Chondrocyte (in vitro differentiated cells): ENCODE measurements at places on chromosomes 3 and 15. TPM values are rescaled to one million over a fixed set of nuclear protein-coding genes. Genes with fewer than 3 reads are reported as not detected.

GRCh38 chr15:93523481-93523880 is 434.5 kb upstream of the RGMA start:
- no peak overlapping the region for H3K4me3 ChIP-seq
- DNase-seq: no peak
- no peak overlapping the region for H3K27ac ChIP-seq
- H3K36me3 ChIP-seq: peaks cover 1% of the 10 kb centered on the region
- H3K27me3 ChIP-seq: peaks cover 5% of the 10 kb centered on the region

The ATP8B4 gene
- not detected in 3 replicates for total RNA-seq

The FAM98B gene
- 15.6 to 20.9 TPM (median 17.2 TPM) in 3 replicates for total RNA-seq

- H3K4me1 ChIP-seq: peaks cover 32% of the 10 kb centered on the region
- DNase-seq: no peak
- H3K27me3 ChIP-seq: no peaks in the 10 kb centered on the region
- H3K4me3 ChIP-seq: no peak overlapping the region
- no peaks in the 10 kb centered on the region for H3K36me3 ChIP-seq
Measured at GRCh38 chr15:74421302-74422245, 12.2 kb downstream of the SEMA7A start.

DNA sequence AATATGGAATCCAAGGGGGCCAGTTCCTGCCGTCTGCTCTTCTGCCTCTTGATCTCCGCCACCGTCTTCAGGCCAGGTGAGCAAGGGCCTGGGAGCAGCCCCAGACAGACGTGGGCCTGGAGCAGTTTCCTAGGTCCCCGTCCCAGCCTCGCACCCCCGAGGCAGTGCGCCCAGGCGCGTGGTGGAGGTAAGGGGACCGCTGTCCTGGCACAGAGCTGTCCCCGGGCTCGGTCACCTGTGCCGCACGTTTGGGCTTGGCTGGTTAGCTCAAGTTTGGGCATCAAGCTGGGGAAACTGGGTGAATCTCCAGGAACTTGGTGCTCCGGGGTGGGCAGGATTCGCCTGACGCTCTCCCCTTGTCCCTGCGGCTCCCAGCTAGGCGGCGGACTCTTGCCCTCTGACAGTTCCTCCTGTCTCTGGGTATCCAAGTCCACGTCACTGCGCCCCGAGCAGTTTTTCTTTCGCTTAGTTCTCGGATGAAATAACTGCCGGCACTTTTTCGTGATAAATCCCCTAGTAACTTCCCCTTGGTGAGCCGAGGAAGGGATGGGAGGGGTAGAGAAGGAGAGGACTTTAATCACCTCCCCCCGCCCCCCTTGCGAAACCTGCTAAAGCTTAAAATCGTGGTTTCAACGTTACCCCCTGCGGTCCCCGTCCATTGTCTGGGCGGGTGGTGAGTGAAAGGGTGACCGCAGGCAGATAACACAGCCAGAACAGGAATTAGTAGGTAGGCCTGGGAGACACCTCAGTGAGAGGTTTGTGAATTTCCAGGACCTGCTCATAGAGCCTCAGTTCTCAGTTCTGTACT is 901 bp downstream of the ALCAM start:
- peak; percentile 90 for DNase-seq
- no peaks in the 10 kb centered on the region for H3K27me3 ChIP-seq
- peak overlapping the region; percentile 95 for H3K27ac ChIP-seq
- peaks cover 2% of the 10 kb centered on the region for H3K36me3 ChIP-seq

GRCh38 chr15:81642451-81642990 is 268.5 kb upstream of the TMC3 start:
- H3K4me3 ChIP-seq: no peak overlapping the region
- H3K27ac ChIP-seq: peak overlapping the region; percentile 93
- peaks cover 1% of the 10 kb centered on the region for H3K36me3 ChIP-seq
- no peak for DNase-seq
- H3K4me1 ChIP-seq: peaks cover 17% of the 10 kb centered on the region

The CHAC1 gene
- 2.8 to 78.5 TPM (median 77.6 TPM) in 3 replicates for total RNA-seq

DNA sequence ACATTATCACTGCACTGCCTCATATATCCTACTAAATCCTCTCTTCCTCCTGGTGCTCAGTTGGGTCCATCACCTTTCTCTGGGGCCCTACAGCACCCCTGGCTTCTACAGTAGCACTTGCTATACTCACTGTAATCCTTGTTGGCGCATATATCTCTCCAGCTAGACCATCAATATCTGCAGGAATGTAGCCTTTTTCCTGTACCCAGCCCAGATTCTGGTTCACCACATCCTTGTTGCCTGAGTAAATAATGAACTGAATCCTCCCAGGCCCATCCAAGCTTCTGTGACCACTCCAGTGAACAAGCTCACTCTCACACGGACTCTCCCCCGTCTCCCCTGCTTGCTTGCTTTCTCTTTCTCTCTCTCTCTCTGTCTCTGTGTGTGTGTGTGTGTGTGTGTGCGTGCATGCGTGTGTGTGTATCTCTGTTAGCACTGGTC is 62.5 kb upstream of the LIPC start:
- H3K27me3 ChIP-seq: no peaks in the 10 kb centered on the region
- no peak for DNase-seq
- peak overlapping the region; percentile 39 for H3K4me3 ChIP-seq
- H3K36me3 ChIP-seq: peaks cover 5% of the 10 kb centered on the region

The KIF9 gene
- total RNA-seq: 3.9 to 4.5 TPM (median 4.3 TPM) in 3 replicates

- DNase-seq: no peak
- H3K27ac ChIP-seq: no peak overlapping the region
- no peaks in the 10 kb centered on the region for H3K4me1 ChIP-seq
- no peaks in the 10 kb centered on the region for H3K27me3 ChIP-seq
- H3K36me3 ChIP-seq: peaks cover 2% of the 10 kb centered on the region
Measured at GRCh38 chr3:63179862-63180522, 98.1 kb upstream of the SYNPR start.
